ENCODE measurements at places on chromosomes 11 and 22.
A peak's percentile ranks its signal among the peaks of the same experiment; 100 is the strongest.

GRCh38 chr11:32433101-32433913 lies 2.0 kb downstream of the WT1 start:
- DNase-seq: no peak

- no peak for DNase-seq
These were observed 4.5 kb downstream of the ADAMTS15 start for GRCh38 chr11:130452940-130453339.

DNA sequence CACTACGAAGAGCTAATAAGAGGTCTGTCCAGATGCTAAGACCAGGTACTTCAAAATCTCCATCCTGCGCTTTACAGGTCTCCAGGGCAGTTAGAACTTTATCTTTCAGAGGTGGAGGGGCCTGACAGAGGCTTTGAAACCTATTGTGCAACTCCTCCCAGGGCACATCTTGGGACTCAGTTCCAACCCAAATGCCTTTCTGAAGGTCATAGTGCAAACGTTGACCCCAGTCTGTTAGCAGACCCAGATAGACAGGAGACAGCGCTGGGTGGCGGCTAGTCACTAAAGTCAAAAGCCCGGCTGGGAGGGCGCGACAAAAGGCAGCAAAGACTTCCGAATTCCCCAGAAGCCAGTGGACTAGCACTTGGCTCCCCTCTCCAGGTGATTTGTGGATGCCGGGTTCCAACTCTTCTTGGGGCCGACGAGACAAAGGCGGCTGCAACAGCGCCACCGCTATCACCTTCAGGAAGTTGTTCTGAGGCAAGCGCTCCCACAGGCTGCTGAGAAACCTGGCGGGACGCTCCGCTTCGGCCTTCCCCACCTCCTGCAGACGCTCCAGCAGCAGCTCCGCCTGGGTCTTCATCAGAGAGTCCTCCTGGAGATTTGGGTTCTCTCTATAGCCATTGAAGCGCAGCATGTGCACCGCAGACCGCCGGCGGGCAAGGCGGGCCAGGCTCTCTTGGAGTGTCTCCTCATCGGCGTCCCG lies 728 bp downstream of the FANCF start:
- peak; percentile 54 for DNase-seq

- DNase-seq: no peak
These were observed 24.1 kb downstream of the PTDSS2 start for GRCh38 chr11:473962-474785.

DNA sequence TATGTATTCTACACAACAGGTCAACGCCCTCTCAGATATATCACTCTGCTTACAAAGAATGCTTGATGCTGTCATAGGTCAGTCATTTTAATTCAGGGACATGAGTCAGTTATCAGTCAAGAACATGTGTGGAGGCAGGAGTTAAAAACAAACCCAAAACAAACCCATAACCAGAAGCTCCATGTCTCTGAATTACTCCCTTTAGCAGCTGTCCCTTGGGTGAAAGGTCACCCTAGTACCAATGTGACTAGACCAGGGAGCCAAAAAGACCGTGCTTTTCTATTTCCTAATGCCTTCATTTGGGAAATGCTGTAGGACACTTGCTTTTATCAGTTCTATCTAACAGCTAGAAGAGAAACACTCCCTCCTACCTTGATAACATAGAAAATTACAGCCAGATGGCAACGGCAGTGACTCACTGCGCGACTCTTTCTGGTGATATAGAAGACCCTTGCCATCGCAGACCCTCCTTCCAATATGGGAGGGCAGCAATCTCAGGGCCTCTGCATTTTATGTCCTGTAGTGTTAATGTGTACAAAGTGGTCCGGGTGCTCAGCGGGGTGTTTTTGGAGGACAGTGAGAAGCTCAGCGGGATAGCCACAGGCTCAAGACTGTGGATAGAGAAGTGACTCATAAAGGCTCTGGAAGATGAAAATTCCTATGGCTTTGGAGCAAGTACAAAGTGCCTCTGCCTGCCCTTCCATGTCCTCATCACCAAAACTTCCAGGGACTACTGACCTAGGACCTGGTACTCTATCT lies 24.8 kb downstream of the APOL5 start:
- DNase-seq: no peak

GRCh38 chr11:3674189-3674588 lies 3.0 kb upstream of the CHRNA10 start:
- DNase-seq: no peak

DNA sequence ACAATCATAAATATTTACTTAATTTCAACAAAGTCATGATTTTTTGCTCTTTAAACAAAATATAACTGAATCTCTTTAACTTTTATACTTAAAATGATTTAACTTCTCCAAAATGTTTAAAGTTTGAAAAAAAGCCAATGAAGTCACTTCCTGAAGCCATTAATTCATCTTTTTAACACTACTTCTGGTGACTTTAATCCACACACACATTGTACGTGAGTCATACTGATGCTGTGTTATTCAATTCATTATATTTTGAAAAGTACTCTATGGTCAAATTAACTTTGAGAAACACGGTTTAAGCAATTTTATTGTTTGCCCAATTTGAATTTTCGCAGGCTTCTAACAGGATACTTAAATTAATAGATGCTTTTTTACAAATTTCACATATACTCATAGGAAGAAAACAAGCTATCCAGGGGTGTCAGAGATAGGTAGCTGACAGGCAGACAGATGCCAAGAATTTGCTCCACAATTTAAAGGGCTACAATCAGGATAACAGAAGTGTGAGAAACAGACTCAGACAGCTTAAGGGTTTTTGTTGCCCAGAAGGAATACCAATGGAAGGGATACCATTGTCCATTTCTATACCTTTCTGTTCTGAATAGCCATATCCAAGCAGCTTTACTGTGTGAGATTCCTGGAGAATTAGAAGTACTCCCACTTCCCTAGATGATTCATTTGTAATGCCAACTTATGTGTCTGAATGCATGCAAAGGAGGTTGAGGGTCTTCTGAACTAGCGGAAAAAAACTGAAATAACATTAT lies 118.4 kb downstream of the RBFOX2 start:
- no peak for DNase-seq

DNA sequence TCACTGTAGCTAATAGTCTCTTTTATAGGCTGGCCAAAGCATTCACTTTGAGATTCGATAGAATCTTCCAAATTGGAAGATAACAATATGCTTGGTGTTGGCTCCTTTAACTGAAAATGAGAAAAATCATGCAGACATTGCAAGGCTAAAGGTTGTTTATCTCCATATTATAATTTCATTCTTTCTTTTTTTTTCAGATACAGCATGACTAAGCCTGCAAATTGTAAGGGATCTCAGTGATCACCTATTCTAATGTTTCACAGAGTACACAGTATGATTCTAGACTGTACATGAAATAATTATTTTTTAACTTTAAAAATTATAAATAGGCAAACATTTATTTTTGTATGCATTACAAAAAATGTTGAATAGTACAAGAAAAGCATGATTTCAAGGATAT lies 451.7 kb upstream of the DDI1 start:
- DNase-seq: no peak

GRCh38 chr22:27892811-27893210 lies 26.2 kb downstream of the PITPNB start:
- no peak for DNase-seq

- peak; percentile 19 for DNase-seq
These were observed at the start of gene APOL3 for GRCh38 chr22:36160499-36160942. TSS of gene APOL3 (minus strand) at chr22:36160755. CDS start at chr22:36149055, 11,700 bp downstream.

- no peak for DNase-seq
These were observed 1.3 kb downstream of the EIF3M start for GRCh38 chr11:32584921-32585320.

DNA sequence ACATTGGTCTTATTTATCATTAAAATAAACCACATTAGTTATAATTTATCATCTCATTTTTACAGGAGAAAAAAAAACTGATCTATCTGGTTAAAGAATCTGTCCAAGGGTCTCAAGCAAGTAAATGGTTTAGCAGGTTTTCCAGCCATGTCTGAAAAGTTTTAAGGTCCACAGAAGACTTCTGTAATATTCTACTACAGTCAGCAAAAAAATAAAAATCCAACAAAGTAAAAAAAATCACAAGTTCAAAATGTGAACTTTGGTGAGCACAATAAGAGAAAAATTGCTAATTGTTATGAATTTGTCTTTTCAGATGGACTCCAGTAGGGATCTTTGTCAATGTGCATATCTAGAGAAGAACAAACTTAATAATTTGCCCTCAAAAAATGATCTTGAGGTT lies 1.3 kb downstream of the OR52E4 start:
- no peak for DNase-seq

Measured in effector CD4-positive, alpha-beta T cell (primary cell).